Smooth muscle cell of the pulmonary artery (primary cell): ENCODE measurements at places on chromosomes 6 and 20. TPM values are rescaled to one million over a fixed set of nuclear protein-coding genes. Genes with fewer than 3 reads are reported as not detected.

Gene C20orf202
- 0.07 TPM in 1 of 2 replicates, not detected in the other for total RNA-seq

Gene HTR1B
- 0.17 and 0.72 TPM in 2 replicates for total RNA-seq

Gene STAU1
- 66.5 and 67.0 TPM in 2 replicates for total RNA-seq

Gene MUC21
- total RNA-seq: not detected in 2 replicates

Gene MDC1
- 10.8 and 12.7 TPM in 2 replicates for total RNA-seq

Gene SRMS
- total RNA-seq: not detected in 2 replicates

Gene BIRC7
- total RNA-seq: 0.07 TPM in 2 replicates

Gene POM121L2
- not detected in 2 replicates for total RNA-seq

Gene SAMD10
- total RNA-seq: 2.3 and 3.6 TPM in 2 replicates

Gene CRISP2
- total RNA-seq: not detected in 2 replicates

Gene ANGPT4
- not detected in 2 replicates for total RNA-seq

Gene CCND3
- 14.8 and 16.6 TPM in 2 replicates for total RNA-seq

Gene CST5
- not detected in 2 replicates for total RNA-seq

Gene TRIM40
- not detected in 2 replicates for total RNA-seq

Gene PMEPA1
- 6.1 and 19.9 TPM in 2 replicates for total RNA-seq

Gene PREX1
- 20.5 and 32.2 TPM in 2 replicates for total RNA-seq

Gene LPA
- total RNA-seq: not detected in 2 replicates

Gene CDK19
- 10.3 and 15.2 TPM in 2 replicates for total RNA-seq

Gene EEF1A2
- total RNA-seq: 2.3 and 3.5 TPM in 2 replicates

Gene TCF21
- 0.50 and 3.5 TPM in 2 replicates for total RNA-seq

Gene CLPSL2
- total RNA-seq: not detected in 2 replicates

Gene DSP
- 11.4 and 13.2 TPM in 2 replicates for total RNA-seq

Gene RSPO3
- total RNA-seq: 1.7 and 8.0 TPM in 2 replicates

Gene STMND1
- total RNA-seq: not detected in 2 replicates

Gene GSTA2
- not detected in 2 replicates for total RNA-seq
